Naive thymus-derived CD8-positive, alpha-beta T cell (primary cell): ENCODE measurements at places on chromosomes 1 and 21. TPM values are rescaled to one million over a fixed set of nuclear protein-coding genes. Genes with fewer than 3 reads are reported as not detected.

DNA sequence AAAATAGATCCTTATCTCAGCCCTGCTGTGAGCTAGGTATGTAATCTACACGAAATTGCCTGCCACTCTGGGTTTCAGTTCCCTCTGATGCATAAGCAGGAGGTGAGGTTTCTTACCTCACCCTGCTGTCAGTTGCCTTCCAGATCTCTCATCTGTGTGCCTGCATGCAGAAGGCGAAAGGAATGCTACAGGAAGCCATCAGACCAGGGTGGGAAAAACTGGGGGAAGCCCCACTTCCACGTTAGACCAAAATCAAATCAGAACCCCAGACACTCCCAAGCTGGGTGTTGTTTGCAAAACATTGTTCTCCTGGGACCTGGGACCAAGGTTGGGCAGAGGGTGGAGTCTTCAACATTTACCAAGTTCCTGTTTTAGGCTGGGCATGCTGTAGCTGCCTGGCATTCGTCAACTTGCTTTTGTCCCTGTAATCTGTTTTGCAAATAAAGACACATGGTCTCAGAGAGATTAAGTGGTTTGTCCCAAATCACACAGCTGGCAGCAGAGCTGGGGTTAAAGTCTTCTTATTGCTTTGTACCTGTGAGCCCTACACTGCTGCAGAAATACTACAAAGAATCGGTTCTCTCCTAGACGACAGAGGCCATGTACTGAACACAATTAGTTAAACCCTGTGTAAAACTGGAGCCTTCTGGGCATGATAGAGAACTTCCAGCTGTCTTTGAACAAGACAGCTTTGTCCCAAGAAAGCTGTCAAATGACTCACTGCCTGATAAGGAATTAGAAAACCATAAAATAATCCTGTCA is 389.7 kb upstream of the RUNX1 start:
- no peak overlapping the region for H3K4me3 ChIP-seq
- no peak for DNase-seq
- H3K27me3 ChIP-seq, result no peaks in the 10 kb centered on the region

Gene TAF13
- 11.6 TPM for total RNA-seq

DNA sequence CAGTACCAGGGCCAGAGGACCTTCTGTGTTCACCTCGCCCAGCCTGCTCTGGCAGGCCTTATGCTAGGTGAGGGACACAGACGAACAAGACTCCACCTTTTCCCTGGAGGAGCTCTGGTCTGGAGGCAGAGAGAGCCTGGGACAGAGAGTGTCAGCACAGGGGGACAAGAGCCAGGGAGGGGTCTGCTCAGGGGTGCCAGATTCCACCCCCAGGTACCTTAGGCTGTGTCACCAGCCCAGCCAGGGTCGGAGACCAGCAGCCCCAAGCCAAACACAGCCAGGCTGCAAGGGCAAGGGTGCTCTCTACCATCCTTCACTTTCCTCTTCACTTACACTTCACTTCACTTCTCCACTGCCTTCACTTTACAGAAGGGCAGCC is 4.3 kb upstream of the LRP8 start:
- H3K4me3 ChIP-seq, result no peak overlapping the region
- peaks cover 13% of the 10 kb centered on the region for H3K4me1 ChIP-seq
- H3K36me3 ChIP-seq, result no peaks in the 10 kb centered on the region
- DNase-seq, result peak; percentile 27
- H3K27ac ChIP-seq, result no peak overlapping the region

- no peaks in the 10 kb centered on the region for H3K36me3 ChIP-seq
- no peak overlapping the region for H3K27ac ChIP-seq
- no peak overlapping the region for H3K4me3 ChIP-seq
- no peak for DNase-seq
- no peaks in the 10 kb centered on the region for H3K4me1 ChIP-seq
Measured at GRCh38 chr1:201375169-201375568, 2.3 kb downstream of the TNNT2 start.

- no peak overlapping the region for H3K27ac ChIP-seq
- no peaks in the 10 kb centered on the region for H3K36me3 ChIP-seq
- H3K4me1 ChIP-seq, result no peaks in the 10 kb centered on the region
- H3K27me3 ChIP-seq, result peaks cover 48% of the 10 kb centered on the region
Measured at GRCh38 chr1:20445956-20446355, 40.1 kb downstream of the CAMK2N1 start.

DNA sequence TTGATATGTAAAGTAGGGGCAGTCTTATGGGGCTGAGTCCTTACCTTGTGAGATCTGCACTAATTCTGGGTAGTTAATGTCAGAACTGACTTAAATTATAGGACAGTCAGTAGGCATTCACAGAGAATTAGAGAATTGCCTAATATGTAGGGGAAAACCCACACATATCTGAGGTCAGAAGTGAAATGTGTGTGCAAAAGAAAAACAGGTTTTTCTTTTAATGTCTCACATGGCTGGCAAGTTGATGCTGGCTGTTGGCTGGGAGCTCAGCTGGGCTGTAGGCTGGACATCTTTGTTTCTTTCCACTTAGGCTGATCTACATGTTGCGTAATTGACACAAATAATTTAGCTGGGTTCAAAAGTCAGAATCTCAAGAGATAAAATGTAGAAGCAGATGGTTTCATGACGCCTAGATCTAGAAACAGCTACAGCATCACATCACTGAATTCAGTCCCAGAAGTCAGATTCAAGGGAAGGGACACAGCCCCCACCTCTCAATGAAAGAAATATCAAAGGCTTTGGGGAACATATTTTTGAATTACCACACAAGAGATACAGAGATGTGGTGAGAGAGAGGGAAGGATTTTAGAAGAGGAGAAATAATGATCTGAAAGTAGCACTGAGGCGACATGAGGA is 98.9 kb downstream of the TNFSF18 start:
- no peak for DNase-seq
- peaks cover 18% of the 10 kb centered on the region for H3K4me1 ChIP-seq
- no peaks in the 10 kb centered on the region for H3K27me3 ChIP-seq
- H3K4me3 ChIP-seq, result no peak overlapping the region
- H3K36me3 ChIP-seq, result no peaks in the 10 kb centered on the region

- DNase-seq, result no peak
- peaks cover 47% of the 10 kb centered on the region for H3K36me3 ChIP-seq
- no peaks in the 10 kb centered on the region for H3K27me3 ChIP-seq
- peak overlapping the region; percentile 95 for H3K27ac ChIP-seq
- peaks cover 82% of the 10 kb centered on the region for H3K4me1 ChIP-seq
- H3K4me3 ChIP-seq, result peak overlapping the region; percentile 68
Measured at GRCh38 chr1:198655459-198656121, 16.8 kb downstream of the PTPRC start.

- no peak for DNase-seq
- H3K27ac ChIP-seq, result no peak overlapping the region
- no peaks in the 10 kb centered on the region for H3K27me3 ChIP-seq
- H3K4me1 ChIP-seq, result peaks cover 21% of the 10 kb centered on the region
Measured at GRCh38 chr1:198106011-198106410, 50.8 kb upstream of the NEK7 start.

DNA sequence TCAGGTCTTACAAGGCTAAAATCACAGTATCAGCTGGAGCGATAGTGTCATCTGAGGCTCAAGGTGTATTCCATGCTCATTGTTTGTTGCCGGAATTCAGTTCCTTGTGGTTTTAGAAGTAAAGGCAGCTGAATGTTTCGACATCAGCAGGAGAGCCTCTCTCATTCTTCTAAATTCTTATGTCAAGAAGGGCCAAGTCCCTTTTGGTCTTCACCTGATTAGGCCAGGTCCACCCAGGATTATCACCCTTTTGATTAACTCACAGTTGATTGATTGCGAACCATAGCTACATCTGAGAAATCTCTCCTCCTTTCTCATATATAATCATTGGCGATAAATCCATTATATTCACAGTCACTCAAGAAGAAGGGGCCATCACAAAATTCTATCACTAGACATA is 806.7 kb upstream of the PRMT6 start:
- DNase-seq, result no peak
- no peaks in the 10 kb centered on the region for H3K4me1 ChIP-seq
- H3K27me3 ChIP-seq, result no peaks in the 10 kb centered on the region
- H3K27ac ChIP-seq, result no peak overlapping the region
- H3K36me3 ChIP-seq, result no peaks in the 10 kb centered on the region

Gene NBL1
- 17.6 TPM for total RNA-seq

DNA sequence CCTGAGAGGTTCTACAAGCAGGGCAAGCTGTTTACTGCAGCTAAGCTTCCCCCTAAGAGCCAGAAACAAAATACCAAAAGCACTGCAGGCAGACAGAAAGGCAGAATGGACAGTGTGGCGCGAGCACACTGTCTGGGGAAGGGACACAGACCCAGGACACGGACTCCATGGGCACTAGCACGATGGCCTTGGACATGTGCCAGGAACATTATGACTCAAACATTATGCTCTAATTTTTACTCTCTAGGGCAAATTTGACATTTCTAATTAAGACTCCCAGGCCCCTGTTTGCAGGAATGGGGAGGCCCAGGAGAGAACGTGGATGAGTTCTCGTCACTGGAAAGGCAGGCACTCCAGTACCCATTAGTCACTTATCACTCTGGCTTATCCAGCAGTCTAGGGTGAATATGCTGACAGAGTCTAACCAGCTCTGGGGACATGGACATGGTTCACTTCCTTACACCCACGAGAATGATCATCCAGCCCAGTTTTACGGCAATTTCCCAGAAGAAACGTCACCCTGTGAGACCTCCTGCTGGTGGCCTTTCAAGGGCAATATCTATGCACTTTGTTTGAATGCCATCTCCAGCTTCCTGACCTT is 45.1 kb downstream of the CAPN8 start:
- no peak for DNase-seq
- H3K4me1 ChIP-seq, result peaks cover 4% of the 10 kb centered on the region
- no peaks in the 10 kb centered on the region for H3K36me3 ChIP-seq
- no peak overlapping the region for H3K27ac ChIP-seq

GRCh38 chr1:116871779-116872146 is 38.0 kb upstream of the PTGFRN start:
- peaks cover 17% of the 10 kb centered on the region for H3K4me1 ChIP-seq
- H3K4me3 ChIP-seq, result no peak overlapping the region
- H3K27me3 ChIP-seq, result no peaks in the 10 kb centered on the region

DNA sequence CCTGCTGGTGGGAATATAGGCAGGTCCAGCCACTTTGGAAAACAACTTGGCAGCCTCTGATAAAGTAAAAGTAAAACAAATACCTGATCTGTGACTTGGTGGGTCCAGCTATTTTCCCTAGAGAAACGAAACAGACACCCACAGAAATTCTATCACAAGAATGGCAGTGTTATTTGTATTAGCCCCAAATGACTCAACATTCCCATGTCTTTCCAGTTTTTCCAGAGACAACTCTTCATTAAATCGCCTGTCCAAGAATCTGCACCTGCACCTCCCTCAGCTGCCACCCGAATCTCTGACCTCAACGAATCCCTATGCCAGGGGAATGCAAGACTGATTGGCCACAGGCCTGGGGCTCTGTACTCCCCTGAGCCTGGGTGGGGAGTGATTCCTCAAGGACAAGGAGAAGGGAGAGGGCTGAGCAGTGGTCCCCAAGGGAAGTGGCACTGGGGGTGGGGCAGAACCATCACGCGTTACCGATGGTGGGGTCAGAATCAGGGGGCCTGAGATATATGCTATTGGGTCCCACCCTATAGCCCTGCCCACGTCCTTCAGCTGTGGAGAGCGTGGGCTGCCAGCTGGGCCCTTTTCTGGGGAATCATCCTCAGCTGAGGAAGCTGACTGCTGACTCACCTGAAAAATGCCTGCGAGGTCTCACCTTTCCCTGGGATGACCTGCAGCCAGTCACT is 553.0 kb downstream of the PTPRU start:
- H3K36me3 ChIP-seq, result no peaks in the 10 kb centered on the region
- H3K4me1 ChIP-seq, result no peaks in the 10 kb centered on the region
- peaks cover 16% of the 10 kb centered on the region for H3K27me3 ChIP-seq
- DNase-seq, result no peak
- no peak overlapping the region for H3K4me3 ChIP-seq
- H3K27ac ChIP-seq, result no peak overlapping the region

- H3K36me3 ChIP-seq, result no peaks in the 10 kb centered on the region
- no peak overlapping the region for H3K27ac ChIP-seq
- H3K4me1 ChIP-seq, result no peaks in the 10 kb centered on the region
- H3K4me3 ChIP-seq, result peak overlapping the region; percentile 58
- DNase-seq, result peak; percentile 43
Measured at GRCh38 chr1:159077120-159077961, 775 bp upstream of the AIM2 start.

DNA sequence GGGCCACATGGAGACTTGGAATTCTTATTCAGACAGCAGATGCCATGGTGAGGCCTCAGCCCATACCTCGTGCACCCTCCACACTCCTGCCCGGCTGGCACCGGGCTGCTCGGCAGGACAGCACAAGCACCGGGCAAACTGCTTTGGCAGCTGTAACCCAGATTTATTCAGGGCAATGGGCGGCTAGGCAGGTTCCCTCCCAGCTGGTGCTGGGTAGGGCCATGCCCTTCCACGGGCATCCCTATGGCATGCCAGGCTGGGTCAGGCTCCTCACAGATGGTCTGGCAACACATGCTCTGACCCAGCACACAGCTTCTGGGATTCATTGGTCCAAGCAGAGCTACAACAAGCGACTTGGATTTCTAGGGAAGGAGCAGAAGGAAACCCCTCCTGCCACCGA is 53.4 kb downstream of the ATP1A1 start:
- no peaks in the 10 kb centered on the region for H3K36me3 ChIP-seq
- no peak overlapping the region for H3K27ac ChIP-seq
- DNase-seq, result no peak

DNA sequence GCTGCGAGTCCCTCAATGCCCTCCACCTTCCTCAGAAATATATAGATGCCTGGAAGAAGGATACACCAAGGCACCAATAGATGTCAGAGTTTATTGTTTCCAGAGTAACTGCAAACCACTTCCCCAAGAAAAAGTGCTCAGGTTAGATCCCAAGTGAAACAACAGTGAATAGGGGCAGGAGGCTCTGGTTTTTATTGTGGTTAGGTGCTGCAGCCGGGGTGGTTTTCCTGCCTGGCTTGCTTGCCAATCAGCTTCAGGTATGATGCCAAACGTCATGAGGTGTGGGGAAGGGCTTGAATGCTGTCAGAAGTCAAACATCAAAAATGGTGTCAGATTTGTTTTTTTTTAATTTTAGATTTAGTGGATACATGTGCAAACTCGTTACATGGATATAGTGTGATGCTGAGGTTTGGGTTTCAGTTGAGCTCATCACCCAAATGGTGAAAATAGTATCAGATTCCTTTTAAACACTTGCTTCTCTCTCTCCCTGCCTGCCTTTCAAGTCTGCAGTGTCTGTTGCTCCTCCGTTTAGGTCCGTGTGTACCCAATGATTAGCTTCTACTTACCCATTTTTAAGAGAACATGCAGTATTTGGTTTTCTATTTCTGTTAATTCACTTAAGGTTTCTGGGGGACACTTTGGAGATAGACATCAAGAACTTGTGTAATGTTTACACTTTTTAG is 1317.0 kb downstream of the MRPL39 start:
- H3K4me3 ChIP-seq, result peak overlapping the region; percentile 6
- DNase-seq, result peak; percentile 87
- H3K27me3 ChIP-seq, result no peaks in the 10 kb centered on the region
- peak overlapping the region; percentile 85 for H3K27ac ChIP-seq

- peaks cover 81% of the 10 kb centered on the region for H3K4me1 ChIP-seq
- no peak for DNase-seq
- no peak overlapping the region for H3K4me3 ChIP-seq
- no peaks in the 10 kb centered on the region for H3K27me3 ChIP-seq
- H3K36me3 ChIP-seq, result peaks cover 4% of the 10 kb centered on the region
- peak overlapping the region; percentile 84 for H3K27ac ChIP-seq
Measured at GRCh38 chr1:23625929-23626535, 65.6 kb upstream of the RPL11 start.

Gene C1orf87
- not detected for total RNA-seq

Gene CORT
- total RNA-seq, result 0.44 TPM

Gene CNIH3
- 3.6 TPM for total RNA-seq

Gene ERICH3
- not detected for total RNA-seq
